Neural crest cell (in vitro differentiated cells): ENCODE measurements at places on chromosomes 2 and 18. TPM values are rescaled to one million over a fixed set of nuclear protein-coding genes. Genes with fewer than 3 reads are reported as not detected.

DNA sequence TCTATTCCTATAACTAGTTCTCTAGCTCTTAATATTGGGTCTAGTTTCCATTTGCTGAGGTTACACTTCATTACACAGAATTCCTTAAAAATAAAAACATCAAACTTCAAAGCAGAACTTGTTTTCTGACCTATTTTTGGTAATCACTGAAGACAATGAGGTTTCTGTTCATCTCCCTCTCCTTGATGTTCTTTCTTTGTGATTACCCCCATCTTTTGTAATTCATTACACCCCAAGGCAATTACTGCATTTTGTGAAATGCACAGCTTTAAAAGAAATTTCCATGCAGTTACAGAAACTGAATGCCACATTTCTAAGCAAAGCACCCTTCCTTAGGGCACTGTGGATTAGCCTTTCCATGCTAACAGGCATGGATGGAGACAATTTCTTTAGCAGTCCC lies 363.2 kb upstream of the RND3 start:
- no peak for DNase-seq

GRCh38 chr2:76444732-76445131 lies 734.0 kb upstream of the GCFC2 start:
- no peak for DNase-seq

DNA sequence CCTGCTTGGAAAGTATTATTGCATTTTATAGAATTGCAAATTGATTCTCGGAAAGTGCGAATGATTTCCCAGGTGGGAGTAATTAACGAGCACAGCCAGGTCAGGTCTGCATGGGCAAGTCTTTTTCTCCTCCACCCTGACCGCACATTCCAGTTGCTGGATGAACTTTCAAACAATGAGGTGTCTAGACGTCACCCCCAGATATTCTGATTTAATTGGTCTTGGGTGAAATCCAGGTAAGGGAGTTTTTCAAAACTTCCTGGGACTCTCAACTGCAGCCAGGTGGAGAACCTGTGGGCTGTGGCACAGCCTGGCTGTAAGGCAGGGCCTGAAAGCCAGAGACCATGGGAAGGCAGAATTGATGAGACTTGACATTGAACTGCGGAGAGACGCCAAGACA lies 15.9 kb upstream of the RNF152 start:
- DNase-seq: no peak

- no peak for DNase-seq
Observed at GRCh38 chr18:13039806-13040205, 48.6 kb downstream of the CEP192 start.

- DNase-seq: no peak
Observed at GRCh38 chr2:62895632-62896009, 155.0 kb upstream of the OTX1 start.

KCNJ3 gene
- total RNA-seq: 0.05 TPM in 2 replicates
